Activated CD4-positive, alpha-beta T cell treated with anti-CD3 and anti-CD28 coated beads, Interleukin-2, amount 10 ng/mL, durations not matched to agents 24 days and 14 days (primary cell): ENCODE measurements at places on chromosomes 4 and X.

- no peak for DNase-seq
Measured at GRCh38 chr4:158819942-158820786, 51.3 kb downstream of the FNIP2 start.

GRCh38 chrX:154734061-154734781 lies 16.7 kb downstream of the GAB3 start:
- DNase-seq: peak; percentile 80

GRCh38 chrX:38799995-38800580 lies 1.2 kb upstream of the MID1IP1 start:
- DNase-seq: peak; percentile 60

- no peak for DNase-seq
Measured at GRCh38 chr4:146847345-146847744, 98.3 kb downstream of the TTC29 start.

GRCh38 chr4:144410230-144410783 lies 235.6 kb upstream of the HHIP start:
- no peak for DNase-seq

- no peak for DNase-seq
Measured at GRCh38 chr4:27861802-27862201, 1001.2 kb downstream of the STIM2 start.

DNA sequence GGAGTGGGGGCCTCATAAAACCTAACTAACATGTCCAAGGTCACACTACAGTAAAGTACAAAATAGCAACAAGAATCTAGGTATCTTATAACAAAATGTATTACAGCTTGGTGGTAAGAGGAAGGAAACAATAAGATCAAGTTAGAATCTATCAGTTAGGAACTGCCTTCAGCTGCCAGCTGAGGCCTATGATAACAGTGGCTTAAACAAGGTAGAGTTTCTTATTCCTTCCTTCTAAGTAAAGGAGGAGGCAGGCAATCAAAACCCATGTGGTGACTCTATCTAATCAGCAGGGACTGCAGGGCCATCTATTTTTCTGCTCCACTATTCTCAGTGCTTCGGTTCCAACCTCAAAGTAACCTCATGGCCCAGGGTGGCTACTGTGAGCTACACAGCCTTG lies 10.9 kb downstream of the SH3D19 start:
- no peak for DNase-seq

GRCh38 chr4:85024671-85025070 lies 58.2 kb upstream of the WDFY3 start:
- DNase-seq: no peak

DNA sequence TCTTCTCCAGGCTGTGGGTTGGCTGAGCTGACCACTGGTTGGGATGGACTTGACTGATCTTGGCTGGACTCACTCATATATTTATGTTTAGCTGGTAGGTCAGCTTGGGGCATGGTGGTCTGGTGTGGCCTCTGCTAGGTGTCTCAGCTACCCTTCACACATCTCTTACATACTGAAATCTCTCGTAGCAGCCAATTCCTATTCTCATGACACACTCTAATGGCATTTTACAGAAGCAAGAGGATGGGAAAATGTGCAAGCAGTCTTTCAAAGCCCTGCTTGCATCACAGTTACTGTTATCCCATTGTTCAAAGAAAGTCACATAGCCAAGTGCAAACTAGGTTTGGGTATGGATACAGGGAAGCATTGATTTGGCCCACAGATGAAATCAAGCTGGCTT lies 55.5 kb upstream of the PCDH18 start:
- no peak for DNase-seq

GRCh38 chrX:261167-261918 lies 19.8 kb upstream of the PLCXD1 start:
- peak; percentile 43 for DNase-seq

DNA sequence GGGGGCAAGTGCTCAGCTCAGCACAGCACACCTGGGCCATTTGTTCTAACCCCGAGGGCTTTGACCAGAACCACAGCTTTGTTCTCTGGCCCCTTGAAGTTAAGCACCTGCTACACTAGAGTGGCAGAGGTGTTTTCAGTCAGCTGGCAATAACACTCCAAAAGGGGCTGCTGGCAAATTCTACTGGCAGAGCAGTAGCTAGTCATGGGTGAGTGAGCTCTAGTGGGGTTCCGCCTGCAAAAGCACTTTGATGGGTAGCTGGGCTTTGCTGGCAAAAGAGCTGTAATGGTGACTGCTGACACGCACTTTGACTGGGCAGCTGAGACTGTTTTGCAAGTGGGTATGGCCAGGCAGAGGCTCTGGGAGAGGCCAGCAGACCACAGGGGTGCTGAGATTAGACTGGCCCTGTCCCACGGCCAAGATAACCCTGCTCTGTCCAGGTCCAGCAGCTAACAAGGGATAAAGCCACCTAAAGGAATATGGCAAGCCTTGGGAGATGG lies 65.2 kb upstream of the TENT5D start:
- DNase-seq: no peak

GRCh38 chrX:31580726-31581125 lies 508.9 kb upstream of the FTHL17 start:
- no peak for DNase-seq

DNA sequence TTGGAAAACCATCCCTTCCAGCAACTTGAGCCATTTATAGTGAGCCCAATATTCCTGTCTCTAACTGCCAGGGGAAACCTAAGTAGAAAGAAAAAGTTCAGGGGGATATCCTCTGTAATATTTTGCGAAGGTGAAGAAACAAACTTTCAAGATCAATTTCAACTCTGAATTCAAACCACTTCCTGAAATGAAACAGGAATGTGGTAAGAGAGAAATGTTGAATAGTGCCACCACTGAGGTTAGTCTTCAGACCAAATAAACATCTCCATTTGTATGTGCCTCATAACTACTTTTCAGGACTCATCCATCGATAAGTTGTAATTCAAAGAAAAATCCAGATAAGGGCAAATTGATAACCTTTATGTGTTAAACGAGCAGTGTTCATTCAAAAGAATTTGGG lies 128.7 kb downstream of the GABRB1 start:
- no peak for DNase-seq

- no peak for DNase-seq
Measured at GRCh38 chrX:136665258-136665900, 17.4 kb downstream of the CD40LG start.

DNA sequence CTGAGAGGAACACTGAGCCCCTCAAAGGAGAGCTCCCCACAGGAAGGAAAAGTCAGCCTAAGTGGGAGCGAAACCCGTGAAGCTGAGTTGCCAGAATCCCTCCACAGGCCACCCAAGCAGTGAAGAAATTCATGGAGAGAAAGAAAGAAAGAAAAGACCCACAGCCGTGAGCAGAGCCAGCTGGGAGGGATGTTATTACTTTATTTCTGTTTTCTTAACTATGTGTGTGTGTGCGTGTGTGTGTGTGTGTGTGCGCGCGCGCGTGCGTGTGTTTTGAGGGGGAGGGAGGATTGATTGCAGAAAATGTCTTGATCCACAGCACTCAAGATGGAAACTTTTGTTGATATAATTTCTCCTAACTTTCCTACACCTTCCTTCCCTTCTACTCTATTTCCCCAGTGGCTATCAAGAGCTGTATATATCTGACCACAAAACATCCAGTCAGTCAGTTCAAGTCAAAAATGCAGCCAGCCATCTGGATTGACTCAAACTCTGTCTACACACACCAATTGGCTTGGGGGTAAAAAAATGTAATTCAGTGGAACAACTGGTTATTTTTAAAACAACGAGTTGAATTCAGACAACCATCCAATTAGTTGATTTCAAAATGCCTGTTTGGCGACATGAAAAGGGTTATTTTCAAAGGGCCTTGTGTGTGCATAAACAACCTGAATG lies 13.8 kb upstream of the GPC3 start:
- DNase-seq: no peak

DNA sequence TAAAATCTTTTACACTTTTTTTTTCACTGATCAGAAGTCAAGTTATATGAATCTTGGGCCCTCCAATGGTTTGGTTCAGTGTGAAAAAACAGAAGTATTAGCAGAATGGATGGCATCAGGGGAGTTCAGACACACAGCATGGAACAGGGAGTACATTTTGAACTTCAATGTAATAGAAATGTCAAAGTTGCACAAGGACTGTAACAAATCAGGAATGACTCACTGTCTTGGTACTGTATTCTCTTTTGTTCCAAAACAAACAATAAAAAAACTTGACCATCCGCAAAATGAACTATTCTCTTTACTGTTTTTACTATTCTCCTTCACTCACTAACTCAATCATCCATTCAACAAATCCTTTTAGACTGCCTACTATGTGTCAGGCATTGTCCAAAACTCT lies 401.0 kb downstream of the FSTL5 start:
- no peak for DNase-seq

DNA sequence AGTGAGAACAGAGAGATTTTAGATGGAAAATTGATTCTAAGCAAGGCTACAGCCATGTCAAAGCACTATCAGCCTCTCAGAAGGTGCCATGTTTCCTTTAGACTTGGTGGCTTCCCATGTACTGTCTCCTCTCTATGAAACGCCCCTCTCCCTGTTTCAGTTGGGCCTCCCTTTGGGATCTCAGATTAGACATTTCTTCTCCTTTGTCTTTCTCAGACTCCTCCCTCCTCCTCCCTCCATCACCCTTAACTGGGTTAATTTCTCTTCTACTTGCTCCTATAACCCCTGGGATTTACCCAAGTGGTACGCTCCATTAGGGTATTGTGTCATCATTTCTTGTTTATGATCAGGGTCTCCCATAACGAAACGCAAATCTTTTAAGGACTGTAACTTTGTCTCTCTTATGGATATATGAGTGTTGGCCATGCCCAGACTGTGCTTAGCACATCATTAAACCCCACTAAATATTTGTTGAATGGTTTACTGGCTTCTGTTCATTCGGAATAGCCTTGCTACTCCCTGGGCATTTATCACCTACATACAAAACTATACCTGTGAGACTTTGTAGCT lies 106.8 kb downstream of the FAM9B start:
- no peak for DNase-seq

DNA sequence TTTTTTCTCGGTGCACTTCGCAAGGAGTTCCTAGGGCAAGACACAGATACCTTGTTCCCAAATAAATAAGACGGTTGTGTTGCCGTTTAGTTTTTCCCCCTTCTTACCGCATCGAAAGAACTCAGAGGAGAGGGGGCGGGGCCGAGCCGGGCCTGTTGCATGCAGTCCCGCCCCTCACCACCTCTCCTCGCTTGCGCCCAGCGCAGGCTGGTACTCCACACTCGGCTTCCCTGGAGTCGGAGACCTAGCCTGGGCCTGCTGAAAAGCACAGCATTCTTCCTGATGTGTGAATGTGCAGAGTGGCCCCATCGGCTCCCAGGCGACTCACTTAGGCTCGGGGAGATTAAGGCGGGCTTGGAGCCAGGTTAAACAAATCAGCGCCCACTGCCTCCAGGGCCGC lies 26.1 kb upstream of the VMA21 start:
- DNase-seq: no peak

GRCh38 chr4:169119536-169119935 lies 109.5 kb upstream of the CBR4 start:
- no peak for DNase-seq

DNA sequence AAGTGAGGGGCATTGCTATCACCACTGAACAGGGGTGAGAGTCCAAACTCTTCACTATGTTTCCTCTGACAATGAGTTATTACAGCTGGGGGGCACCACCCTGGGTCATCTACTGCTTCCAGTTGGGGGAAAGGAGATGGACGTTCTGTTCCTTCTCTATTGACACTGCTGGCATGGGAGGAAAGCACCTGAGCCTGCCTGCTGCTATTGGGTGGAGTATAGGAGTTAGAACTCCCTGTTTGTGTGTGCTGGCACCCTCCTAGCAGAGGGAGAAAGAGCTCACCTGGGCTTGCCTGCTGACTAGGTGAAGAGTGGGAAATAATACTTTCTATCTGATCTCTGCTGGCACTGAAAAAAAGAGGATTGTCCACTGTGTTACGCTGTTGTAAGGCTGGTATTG lies 163.8 kb downstream of the MSN start:
- DNase-seq: no peak

GRCh38 chrX:33178218-33178617 lies 33.1 kb downstream of the DMD start:
- DNase-seq: no peak

DNA sequence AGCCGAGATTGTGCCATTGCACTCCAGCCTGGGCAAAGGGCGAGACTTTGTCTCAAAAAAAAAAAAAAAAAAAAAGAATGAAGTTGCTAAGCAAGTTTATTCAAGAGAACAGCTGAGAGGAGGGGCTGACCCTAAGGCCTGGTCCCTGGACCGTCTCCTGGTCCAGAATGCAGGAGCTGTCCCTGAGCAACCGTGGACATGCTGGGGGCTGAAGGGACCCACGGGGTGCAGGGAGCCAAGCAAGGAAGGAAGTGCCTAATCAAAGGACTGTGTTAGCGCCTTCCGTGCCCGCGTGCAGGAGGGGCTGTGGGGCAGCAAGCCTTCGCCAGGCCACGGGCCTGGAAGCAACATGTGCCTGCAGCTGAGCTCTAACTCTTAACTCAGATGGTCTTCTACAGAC lies 39.1 kb upstream of the CDKN2AIP start:
- no peak for DNase-seq

DNA sequence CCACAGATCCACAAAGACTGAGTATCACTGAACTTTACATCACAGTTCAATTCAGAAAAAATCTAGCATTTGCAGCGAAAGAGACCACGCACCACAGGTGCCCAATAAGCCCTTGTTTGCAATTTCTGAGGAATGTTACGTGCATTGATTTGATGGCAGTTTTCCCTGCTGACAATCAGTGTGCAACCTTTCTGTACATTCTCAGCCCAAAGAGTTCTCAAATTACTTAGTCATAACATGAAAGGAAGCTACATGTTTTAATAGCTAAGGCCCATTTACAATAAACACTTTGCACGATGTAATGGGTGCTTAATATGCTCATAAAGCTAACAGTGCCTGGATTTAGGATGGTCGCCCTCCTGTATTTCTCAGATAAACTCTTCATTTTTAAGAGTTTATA lies 47.9 kb downstream of the PTCHD1 start:
- DNase-seq: no peak

DNA sequence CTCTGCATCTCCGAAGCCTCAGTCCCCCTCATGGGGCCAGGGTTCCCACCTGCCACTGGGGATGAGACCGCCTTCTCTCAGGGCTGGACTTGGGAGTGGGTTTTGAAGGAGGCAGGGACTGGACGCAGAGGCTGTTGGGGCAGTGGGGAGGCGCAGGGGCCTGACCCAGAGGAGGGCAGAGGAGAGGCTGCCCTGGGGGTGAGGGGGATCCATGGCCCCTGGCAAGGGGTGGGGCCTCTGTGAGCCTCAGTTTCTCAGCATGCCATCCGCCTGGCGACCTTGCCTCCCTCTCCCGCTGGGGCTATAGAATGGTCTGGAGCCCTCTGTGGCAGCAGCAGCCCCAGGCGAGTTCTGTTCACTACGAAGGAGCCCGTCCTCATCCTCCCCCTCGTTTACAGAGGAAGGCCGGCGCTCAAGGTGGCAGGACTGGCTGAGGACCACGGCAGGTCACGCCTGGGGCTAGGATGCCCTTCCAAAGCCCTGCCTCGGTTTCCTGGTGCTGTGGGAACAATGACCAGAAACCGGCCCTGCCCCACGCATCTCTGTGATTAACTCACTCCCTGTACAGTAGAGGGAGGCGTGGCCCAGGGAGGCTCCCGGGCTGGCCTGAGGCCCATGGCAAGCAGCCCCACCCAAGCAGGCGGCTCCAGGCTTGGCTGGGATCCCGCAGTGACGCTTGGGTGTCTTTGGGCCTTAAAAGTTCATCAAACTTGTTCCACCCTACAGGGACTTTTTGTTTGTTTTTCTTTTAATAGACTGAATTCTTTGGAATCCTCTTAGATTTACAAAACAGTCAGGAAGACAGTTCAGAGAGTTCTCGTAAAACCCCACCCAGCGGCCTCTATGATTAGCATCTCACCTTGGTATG lies 16.0 kb upstream of the SH3TC1 start:
- DNase-seq: no peak

- peak; percentile 79 for DNase-seq
Measured at GRCh38 chr4:825063-825970, 612 bp downstream of the CPLX1 start.

GRCh38 chrX:133574716-133575115 lies 159.4 kb upstream of the GPC4 start:
- no peak for DNase-seq
